NCI-H146 (cell line): ENCODE measurements at places on chromosomes 11 and 22.

- DNase-seq: no peak
These were observed 322.7 kb downstream of the CADM1 start for GRCh38 chr11:115181538-115181937.

GRCh38 chr11:94018721-94019120 is 2.4 kb upstream of the HEPHL1 start:
- no peak for DNase-seq

DNA sequence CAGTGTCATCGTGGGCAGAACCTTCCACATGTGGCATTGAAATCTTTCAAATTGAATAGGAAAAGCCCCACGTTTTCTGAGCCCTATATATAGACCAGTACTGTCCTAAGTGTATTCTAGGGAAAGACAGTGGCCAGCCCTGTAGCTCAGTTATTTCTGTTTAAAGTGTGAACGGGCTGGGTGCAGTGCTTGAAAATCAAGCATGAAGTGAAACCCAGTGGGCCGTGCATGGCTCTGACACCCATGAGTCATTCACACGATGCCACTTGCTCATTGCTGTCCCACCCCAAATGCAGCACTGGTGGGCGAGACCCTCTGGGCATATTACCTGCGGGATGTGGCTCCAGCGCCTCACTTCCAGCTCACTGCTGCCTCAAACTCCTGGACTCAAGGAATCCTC is 29.8 kb upstream of the CCDC188 start:
- DNase-seq: no peak

GRCh38 chr22:38491707-38492348 is 14.3 kb downstream of the DDX17 start:
- DNase-seq: no peak

- peak; percentile 86 for DNase-seq
These were observed 135.5 kb downstream of the ETS1 start for GRCh38 chr11:128451652-128452470.

GRCh38 chr11:106001304-106002012 is 20.6 kb downstream of the MSANTD4 start:
- DNase-seq: no peak

DNA sequence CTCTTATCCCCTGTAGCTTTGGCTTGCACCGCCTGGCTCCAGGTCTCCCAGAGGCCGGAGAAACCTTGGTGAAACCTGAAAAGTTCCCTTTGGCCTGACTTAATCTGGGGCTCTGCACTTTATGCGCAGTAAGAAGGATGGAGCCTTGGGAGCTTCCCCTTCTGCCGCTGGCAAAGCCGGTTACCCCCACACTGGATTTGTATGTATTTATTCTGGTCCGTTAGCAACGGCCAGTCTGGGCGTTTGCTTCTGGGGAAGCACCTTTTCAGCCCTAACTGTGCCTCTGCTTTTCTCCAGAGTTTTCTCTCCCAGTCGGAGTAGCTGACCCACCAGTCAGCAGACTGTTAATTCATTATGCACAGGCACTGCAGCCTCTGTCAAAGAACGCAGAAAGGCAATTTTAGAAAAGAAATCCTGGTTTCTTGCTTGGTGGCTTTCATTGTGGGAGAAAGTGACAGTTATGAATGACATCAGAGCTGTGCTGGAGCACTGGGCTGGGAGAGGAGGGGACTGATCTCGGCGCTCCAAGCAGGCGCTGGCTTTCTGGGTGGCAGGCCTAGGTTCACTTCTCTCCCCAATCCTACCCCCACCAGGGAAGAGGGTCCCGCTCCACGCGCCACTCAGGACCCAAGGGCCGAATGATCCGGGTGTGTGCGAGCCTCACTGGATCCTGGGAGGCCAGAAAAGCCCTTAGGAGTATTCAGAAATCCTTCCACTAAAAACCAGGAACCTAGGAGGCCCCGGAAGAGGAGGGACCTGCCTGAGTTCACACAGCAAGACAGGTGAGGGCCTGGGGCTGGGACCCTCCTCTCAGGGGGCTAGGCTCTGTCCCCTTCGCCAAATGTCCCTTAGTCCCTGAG is 70.2 kb downstream of the RTL6 start:
- DNase-seq: no peak

DNA sequence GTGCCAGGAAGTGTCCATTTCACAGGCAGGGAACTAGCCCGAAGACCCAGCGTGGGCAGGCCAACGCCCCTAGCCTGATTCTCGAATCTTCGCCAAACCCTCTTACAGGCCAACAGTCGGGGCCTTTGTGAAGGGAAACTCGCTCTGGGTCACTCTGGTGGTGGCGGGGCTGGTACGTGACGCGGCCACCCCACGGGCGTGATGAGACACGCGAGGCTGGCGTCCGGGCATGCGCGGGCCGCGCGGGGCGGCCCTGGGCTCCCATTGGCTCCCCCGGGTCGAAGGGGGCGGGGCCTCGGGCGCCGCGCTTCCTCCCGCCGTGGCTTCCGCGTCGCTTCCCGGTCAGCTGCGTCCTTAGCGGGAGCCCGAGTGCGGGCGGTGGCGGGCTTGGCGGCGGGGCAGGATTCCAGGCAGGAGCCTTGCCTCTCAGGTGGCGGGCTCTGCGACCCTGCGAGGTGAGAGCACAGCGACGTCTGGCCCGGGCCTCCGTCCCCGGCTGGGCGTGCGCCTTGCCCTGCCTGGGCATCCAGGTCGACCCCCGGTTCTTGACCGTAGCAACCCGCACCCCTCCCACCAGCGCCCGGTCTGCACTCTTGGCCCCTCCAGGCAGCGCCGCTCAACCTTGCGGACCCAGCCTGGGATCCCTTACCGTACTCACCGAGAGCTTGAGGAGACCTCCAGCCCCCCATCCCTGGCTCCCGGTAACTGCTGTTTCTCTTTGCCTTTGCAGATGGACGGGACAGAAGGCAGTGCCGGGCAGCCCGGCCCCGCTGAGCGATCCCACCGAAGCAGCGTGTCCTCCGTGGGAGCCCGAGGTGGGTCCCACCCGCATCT is at the start of gene FRMD8:
Gene FRMD8, plus strand, starts transcription at position 331 of the 834 bp plus-strand sequence. Its CDS starts 400 bp downstream, at position 731.
- DNase-seq: peak; percentile 81

GRCh38 chr22:43239956-43240355 is 53.0 kb upstream of the TTLL12 start:
- no peak for DNase-seq

GRCh38 chr11:119573858-119574257 is 150.9 kb upstream of the THY1 start:
- DNase-seq: no peak

DNA sequence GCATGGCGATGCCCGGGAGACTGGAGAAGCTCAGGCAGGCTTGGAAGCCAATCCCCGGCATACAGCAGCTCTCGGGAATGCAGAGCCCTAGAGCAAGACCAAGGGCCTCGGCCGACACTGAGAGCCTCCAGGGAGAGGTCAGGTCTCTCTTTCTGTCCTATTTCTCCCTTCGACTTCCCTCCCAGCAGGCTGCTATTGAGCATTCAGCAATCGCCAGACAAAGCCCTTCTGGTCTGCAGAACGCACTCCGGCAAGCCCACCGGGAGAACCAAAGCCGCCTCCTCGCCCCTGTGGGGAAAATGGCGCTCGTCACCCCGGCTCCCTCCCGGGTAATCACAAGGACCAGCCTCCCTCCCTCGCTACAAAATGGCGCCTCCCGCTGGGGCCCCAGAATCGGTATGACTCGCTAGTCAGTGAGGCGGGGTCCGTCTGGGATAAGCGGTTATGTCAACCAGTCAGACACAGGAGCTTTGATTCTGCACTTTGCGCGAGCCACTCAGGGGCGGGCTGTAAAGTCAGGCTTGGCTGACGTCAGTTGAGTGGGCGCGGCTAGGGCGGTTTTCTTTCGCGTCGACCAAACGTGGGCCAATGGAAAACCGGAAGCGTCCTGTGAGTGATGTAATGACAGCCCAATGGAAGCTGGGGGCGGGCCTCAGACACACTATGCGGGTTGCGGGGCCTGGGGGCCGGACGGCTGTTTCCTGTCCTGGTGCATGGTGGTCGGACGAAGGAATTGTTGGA is at the start of gene ZNF143:
Gene ZNF143, plus strand, starts transcription at position 691 of the 741 bp plus-strand sequence. CDS start 10,297 bp downstream, outside the sequence.
- peak; percentile 100 for DNase-seq
